Stimulated activated CD4-positive, alpha-beta T cell treated with anti-CD3 and anti-CD28 coated beads, Interleukin-15, amount 100 ng/mL, for 1 hour (primary cell): ENCODE measurements at places on chromosomes 6 and 20.

DNA sequence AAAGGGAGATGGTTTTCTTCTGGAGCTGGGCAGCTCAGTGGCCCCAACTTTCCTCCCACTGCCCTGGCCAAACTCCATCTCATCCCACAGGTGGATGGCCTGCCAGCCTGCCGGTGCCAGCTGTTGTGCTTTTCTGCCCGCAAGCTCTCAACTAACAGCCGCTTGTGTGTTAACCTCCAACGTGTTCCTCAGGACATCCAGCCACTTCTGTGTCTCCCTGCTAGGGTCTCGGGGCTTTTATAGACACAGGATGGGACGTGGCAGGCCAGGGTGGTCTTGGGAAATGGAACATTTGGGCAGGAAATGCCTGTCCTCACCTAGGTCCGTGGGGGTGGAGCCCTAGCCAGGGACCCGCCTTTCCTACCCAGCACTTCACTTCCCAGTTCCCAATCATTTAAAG, 171.1 kb upstream of the RGS17 start:
- DNase-seq = no peak

DNA sequence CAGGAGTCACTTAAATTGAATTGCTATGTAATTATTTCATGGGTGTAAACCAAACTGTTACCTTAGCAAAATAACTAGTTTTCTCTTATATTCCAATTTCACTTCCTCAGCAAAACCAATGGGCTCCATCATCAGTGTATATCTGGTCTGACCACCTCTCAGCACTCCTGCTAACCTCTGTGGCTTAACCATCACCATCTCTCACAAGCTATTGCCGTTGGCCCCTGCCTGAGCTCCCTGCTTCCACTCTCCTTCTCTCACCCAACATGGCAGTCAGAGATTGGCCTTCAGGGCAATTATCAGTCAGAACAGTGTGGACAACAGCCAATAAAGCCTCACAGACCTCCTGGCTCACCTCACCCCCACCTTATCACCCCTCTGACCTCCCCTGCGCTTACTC, 124.0 kb downstream of the CARMIL1 start:
- no peak for DNase-seq

GRCh38 chr6:90462102-90462501, 124.8 kb downstream of the MAP3K7 start:
- no peak for DNase-seq

DNA sequence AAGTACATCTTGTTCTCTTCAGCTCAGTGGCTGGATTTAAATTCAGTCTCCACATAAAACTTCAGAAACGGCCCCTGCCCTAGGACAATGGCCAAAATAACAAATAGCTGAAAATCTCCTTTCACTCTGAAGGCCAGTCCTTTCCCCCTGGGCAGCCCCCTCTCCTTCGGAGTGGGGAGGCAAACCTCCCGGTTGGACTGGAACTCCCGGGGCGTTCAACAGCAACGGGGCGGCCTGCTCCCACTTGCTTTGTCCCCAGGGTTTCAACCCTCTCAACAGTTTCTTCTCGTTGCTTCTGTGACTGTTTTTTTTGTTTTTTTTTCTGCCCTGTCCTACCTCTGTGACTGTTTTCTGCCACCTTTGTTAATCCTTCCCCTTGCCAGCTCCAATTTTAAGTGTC, 102.6 kb upstream of the DUSP22 start:
- DNase-seq = no peak

- no peak for DNase-seq
These were observed 38.6 kb downstream of the NPEPL1 start for GRCh38 chr20:58731192-58731591.

DNA sequence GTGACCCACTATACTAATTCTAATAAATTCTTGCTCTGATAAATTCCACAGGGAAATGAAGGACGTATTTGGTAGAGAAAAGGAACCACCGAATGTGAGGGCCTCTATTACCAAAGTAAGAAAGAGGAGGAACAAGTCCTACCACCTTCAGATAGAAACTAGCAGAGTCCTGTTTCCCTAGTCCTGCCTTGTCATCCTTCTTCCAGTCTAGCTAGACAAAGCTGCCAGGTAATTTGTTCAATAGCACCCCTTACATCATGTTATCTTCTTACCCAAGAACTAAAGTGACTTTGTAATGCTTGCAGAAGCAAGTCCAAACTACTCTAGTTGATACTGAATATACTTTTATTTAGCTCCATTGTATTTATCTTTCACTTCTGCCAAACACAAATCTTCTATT, 29.3 kb upstream of the FAM83B start:
- no peak for DNase-seq

- no peak for DNase-seq
These were observed 157.8 kb upstream of the AFDN start for GRCh38 chr6:167668754-167669552.

DNA sequence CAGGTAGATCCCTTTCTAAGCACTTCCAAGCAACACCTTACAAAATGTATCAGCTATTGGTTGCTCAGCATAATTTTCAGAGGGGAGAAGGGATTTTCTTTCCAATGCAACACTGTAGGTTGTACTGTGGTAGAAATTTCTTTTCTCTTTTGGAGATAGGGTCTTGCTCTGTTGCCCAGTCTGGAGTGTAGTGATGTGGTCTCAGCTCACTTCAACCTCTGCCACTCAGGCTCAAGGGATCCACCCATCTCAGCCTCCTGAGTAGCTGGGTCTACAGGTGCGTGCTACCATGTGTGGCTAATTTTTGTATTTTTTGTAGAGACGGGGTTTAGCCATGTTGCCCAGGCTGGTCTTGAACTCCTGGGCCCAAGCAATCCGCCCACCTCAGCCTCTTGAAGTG, 16.3 kb downstream of the RAD21L1 start:
- no peak for DNase-seq

GRCh38 chr20:45344168-45344860, 3.9 kb downstream of the SDC4 start:
- no peak for DNase-seq

DNA sequence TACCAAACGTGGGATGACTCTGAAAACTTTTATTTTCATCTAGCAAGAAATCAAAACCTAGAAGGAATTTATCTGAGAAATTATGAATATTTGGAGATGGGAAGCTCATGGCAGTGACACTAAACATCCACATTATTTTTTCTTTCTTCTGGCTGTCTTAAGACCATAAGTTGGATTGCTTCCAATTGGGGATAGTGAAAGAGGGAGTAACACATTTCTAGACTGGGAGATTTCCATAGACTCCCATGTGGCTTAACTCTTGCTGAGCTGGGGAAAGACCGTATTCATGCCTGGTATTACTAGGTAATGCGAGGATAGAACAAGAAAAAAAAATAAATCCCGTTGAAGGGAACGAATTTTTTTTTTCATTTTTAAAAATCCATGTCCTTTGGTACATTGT, 120.0 kb downstream of the UTRN start:
- DNase-seq = no peak

- no peak for DNase-seq
These were observed 95.2 kb upstream of the BTN3A2 start for GRCh38 chr6:26269531-26270485.

GRCh38 chr6:105835373-105835772, 250.8 kb upstream of the PRDM1 start:
- DNase-seq = no peak
